ENCODE measurements at places on chromosomes 4 and X.

GRCh38 chrX:129768586-129769466, 10.9 kb upstream of the SASH3 start:
- DNase-seq = no peak

DNA sequence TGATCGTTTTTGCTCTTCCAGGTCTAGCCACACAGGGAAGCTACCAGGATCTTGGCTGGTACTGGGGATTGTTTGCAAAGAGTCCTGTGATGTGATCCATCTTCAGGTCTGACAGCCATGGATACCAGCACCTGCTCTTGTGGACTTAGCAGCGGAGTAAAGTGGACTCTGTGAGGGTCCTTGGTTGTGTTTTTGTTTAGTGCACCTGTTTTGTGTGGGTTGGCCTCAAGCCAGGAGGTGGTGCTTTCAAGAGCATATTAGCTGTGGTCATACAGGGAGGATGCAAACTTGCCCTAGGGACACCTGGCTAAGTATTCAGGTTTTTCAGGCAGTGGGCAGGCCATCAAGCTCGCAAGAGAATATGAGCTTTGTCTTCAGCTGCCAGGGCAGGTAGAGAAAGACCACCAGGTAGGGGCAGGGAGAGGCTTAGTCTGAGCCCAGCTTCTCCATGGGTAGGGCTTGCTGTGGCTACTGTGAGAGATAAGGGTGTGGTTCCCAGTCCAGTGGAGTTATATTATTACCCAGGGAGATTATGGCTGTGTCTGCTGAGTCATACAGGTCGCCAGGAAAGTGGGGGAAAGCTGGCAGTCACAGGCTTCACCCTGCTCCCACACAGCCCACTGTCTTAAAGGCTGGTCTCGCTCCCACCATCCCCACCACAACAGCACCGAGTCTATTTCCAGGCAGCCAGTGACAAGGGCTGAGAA, 293.7 kb downstream of the PCDH18 start:
- no peak for DNase-seq

DNA sequence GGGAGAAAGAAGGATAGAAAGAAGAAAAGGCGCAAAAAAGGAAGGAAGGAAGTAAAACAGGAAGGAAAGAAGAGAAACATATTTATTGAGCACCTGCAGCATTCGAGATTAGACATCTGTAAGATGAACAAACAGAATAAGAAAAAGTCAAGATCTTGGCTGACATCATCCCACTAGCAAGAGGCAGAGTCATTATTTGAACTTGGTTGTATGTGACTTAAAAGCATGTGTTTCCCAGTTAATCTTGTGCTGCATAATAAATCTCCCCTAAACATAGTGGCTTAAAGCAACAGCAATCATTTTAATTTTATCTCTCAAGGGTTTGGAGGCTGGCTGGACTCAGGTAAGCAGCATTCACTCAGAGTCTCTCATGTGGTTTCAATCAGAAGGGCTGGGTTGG, 38.5 kb upstream of the COX7B2 start:
- DNase-seq = no peak

GRCh38 chr4:147580396-147580795, 36.8 kb upstream of the TMEM184C start:
- no peak for DNase-seq

DNA sequence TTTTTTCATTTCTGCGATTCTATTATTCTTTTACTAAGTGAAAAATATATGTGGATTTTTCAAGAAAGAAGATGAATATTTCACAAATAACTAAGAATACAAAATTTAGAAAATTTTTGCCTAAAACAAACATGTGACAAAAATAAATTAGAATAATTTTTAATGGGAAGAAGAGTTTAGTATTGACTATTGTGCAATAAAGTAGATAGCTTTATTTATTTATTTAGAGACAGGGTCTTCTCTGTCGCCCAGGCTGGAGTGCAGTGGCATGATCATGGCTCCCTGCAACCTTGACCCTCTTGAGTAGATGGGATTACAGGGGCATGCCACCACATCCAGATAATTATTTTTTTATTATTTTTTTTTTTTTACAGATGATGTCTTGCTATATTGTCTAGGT, 95.3 kb upstream of the PAQR3 start:
- no peak for DNase-seq
